ENCODE measurements at places on chromosomes 2 and 18.

- no peak for DNase-seq
These were observed 23.4 kb upstream of the KCNK3 start for GRCh38 chr2:26668856-26669750.

DNA sequence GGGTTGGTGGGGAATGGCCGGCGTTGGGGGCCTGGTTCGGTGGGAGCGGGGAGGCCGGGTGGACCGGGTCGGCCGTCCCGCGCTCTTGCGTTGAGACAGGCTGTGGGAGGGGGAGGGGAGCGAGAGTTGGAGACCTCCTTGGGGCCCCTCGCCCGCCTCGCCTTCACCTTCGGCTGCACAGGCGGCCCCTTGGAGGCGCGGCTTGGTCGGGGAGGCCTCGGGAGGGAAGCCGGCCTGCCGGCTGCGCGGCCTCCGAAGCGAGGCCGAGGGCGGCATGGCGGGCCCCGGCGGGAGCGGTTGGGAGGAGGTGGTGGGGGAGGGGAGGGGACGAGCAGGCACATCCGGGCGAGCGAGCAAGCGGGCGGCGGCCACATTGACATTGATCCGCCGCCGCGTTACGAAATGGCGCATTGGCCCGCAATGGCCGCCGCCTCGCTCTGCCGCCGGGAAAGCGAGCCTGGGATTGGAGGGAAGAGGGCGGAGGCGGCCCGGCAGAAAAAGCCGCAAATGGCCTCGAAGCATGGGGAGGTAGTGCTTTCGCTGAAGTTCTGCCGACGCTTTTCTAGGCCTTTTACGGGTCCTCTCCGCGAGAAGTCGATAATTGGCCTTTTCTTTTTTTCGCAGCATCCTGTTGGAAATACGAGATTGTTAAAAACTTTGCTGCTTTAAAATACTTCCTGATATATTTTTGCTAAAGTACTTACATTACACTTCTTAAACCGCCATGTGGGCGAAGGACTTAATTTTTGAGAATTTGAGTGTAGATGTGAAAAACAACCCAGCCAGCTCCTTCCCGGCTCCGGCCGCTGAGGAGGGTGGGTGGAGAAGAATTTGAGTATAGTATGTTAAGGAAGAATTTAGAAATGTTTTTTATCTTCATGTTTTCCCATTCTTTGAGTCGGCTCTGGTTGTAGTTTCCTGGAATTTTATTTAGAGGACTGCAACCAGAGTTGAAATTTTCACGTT, 580 bp downstream of the HNRNPA3 start:
- no peak for DNase-seq

GRCh38 chr2:5945742-5946141, 253.6 kb downstream of the SOX11 start:
- DNase-seq = no peak

DNA sequence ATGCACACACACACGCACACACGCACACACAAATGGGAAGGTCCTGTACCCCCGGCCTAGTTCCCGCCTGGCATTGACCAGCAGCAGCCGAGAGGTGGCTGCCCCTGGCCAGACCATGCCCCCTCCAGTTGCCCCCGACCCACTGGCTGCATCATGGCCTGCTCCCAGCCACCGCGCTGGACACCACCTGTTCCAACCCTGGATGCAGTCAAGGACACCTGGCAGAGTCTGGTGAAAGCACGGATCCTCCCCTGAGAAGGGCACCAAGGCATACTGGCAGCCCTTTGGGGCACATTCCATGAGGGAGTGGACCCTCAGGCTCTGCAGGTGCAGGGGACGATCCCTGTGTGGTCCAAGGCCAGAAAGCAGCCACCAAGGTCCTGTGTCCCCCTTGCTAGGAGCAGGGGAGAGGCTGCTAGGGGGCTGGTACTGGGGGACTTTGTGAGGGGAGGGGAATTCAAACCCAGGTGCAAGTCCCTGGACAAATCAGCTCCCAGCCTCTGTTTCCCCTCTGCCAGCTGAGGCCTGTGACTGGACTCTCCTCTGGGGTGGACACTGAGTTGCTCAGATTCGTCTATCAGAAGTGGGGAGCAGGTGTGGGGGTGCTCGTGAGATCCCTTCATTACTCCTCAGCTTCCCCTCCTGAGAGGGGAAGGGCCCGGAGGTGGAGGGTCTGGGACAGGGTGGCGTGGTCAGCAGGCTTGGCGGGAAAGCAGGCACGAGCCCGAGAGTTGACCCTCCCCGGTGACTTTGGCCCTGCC, 3.5 kb downstream of the ESPNL start:
- no peak for DNase-seq

DNA sequence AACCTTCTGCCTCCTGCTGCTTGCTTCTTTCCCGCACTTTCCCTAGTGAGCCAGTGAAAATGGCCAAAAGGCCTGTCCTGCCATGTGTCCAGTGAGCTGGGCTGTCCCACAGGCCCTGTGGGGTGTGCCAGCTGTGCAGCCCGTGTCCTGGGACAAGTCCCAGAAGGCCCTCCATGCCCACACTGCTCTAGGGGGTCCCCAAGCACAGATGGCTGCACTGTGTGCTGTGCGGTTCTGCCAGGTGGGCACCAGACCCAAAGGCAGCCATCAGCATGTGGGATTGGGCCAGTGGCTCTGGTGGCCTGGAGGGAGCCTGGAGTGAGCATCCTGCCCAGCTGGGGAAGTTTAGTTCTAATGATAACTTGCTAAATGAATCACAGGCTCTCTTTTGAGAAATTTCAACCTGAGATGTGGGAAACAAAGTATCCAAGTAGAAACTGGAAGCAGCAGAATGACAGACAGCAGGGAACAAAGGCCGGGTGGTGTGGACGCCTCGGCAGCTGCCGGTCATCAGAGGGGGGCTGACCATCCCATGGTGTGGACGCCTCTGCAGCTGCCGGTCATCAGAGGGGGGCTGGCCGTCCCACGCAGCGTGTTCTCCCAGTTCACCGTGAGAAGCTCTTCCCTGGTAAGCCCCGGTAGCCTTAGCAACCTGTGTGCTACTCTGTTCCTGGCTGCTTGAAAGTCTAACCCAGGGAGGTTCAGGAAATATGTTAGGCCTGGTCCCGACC, 9.9 kb upstream of the CNDP2 start:
- DNase-seq = no peak

DNA sequence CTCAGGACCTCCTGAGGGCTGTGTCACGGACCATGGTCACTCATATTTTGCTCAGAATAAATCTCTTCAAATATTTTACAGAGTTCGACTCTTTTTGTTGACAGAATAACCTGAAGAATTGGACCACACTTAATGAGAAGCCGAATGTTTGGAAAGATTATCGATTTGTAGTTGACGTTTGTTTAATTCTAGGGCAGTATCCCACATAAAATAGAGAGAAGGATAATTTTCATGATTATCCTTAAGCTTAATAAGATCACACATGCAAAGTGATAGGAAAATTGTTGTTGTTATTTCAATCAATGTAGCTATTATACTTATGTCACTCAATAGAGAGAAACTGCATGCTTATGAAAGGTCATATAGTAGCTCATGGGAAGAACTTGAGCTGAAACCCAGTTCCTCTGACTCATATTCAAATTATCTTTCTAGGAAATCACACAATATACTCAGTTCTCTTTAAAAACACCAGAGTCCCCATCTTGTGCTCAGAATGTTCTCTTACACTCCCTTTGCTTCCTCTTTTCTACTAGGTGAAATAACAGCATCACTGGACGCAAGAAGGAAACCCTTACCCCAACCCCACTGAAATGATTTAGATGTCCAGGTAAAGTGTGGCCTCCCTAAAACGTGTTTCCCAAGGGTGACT, 982.1 kb downstream of the TSN start:
- DNase-seq = no peak

GRCh38 chr2:85776672-85777071, 22.9 kb downstream of the ATOH8 start:
- no peak for DNase-seq

DNA sequence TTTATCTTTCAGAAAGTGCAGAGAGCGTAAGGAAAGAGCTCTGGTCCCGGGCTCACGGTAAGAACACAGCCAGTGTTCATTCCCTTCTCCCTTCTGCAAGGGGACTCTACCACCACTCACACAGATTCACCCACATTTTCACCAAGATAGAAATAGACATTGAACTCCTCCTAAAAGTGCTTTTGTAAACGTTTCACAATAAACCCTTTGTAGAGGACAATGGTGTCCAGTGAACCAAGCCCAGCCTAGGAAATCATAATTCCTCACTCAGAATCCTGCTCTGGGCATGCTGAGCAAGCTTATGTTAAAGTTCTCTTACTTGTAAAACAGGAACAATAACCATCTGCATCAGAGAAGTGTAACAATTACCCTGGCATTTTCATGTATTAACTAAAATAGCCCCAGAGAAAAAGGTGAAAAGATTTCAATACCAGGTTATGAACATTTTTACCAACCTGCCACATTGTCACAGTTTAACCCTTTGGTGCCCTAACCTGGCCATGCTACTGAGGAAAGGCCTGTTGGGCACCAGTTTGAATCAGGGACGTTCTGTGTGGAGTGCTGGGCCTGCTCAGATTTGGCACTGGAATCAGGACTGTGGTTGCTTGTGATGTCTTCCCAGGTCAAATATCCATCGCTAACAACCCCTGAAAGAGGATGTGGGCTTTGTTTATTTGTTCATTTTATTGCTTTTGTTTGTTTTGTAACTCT, 22.5 kb upstream of the NDUFV2 start:
- no peak for DNase-seq

DNA sequence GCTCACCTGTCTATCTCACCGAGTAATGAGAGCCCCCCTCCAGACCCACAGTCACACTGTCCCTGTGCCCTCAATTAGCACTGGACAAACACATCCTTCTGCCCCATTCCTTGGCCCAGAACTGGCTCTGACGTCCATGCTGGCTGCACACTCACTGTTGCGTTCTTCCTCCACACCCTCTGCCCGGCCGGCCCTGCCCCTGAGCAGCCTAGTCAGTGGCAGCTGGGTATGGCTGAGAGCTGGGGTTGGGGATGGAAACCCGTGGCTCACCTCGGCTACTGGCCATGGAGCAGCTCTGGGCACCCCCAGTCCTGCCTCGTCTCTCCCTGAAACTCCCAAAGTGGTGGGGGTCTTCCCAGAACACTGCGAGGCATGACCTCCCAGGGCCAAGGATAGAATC, 6.5 kb upstream of the UCN start:
- no peak for DNase-seq

GRCh38 chr2:48677450-48677849, 59.8 kb downstream of the GTF2A1L start:
- DNase-seq = no peak

DNA sequence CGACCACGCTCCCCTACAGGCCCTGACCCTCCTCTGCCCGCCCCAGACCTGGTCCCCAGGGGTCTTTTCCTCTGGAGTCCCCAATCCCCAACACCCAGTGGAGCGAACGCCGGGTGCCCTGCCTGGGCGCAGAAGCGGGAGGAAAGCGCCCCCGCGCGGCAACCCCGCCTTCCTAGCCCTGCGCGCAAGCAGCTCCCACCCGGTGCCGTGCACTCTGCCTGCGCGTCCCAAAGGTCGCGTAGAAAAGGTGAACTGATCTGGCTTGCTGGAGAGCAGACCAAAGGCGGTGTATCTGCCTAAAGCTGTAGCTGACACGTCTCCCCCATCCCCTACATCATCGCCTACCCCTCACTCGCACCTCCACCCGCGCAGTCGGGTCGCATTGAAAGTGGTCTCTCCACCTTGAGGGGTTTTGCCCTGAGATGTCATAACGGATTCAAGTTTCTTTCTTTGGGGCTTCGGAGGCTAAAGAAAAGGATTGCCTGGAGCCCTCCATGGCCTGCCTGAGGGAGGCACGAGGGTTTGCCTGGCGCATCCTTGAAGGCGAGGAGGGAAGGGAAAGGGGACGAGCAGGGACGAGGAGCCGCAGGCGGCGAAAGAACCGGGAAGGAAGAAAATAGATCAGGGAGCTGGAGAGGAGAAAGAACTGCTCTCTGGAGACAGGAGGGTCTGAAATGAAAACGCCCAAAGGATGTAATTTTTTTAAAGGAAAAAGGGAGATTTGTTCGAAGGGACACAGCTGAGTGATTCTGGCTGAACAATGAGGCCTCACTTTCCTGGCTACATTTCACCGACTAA, 5.8 kb downstream of the GAD1 start:
- DNase-seq = no peak

GRCh38 chr2:235406430-235406829, 87.4 kb upstream of the AGAP1 start:
- DNase-seq = no peak

DNA sequence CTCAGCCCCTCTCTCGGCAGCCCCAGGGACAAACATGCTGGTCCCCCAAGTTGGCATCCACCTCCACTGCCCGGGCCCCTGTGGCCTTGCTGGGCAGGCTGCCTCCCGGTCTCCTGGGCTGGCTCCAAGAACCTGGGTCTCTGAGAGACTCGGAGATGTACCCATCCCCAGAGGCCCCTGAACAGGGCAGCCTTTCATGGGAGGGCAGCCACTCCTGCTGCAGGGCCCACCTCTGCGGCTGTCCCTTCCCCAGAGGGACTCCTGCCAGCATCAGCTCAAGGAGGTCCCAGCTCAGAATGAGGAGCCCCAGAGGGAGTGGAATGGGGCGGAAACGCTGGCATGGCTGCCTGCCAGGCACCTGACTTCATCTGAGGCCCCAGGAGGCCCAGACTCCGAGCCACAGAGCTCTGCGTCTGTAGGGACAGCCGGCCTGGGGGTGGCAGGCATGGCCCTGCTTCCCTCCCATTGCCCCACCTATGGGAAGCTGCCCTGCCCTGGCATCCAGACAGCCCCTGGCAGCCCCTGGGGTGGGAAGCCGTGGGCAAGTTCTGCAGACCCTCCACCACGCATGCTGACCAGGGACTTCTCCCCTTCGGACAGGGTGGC, 857 bp upstream of the CROCC2 start:
- no peak for DNase-seq

DNA sequence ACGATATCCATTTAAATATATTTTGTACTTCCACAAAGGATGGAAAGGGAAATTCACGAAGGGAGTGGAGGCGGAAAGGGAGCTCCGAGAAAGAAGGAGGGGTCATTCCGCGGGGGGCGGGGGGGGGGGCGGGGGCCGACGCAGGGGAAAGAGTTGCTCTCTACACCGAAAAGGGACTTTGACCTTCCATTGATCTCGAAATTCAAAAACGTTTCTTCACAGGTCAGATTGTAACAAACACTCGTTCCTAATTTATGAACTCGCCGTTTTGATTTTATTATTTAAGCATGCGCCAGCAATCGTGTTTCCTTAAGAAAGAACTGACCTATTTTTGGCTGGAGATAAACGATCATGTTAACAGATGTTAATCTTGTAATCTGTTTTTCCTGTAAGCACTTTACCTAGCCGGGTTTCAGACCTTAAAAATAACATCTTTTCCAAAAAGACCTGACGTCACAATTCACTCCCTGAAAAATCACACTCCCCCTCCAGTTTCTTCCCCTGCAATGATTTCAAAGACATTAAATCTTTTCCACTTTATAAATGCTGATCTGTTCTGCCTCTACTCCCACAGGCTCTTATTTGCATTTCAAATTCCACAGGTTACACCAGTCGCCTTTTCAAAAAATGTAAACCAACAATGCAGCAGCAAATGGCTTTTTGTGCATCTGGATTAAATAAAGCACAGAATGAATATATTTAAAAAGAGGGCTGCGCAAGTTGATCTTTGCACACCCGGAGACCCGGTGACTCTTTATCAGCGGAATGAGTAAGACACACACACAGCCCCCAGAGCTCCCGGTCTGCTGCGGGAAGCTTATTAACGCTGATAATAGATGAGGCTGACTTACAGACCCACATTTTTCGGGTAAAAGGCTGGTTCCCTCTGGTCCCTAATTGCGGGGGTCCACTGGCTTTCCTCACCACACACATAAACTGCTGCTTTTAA, 1.6 kb downstream of the ZNF516 start:
- no peak for DNase-seq

- DNase-seq = no peak
These were observed 76.2 kb upstream of the GLI2 start for GRCh38 chr2:120659275-120659977.

GRCh38 chr2:197071213-197071612, 144.7 kb upstream of the PGAP1 start:
- DNase-seq = no peak
